Fibroblast of villous mesenchyme (primary cell): ENCODE measurements at places on chromosomes 4 and X.

GRCh38 chrX:132657876-132658275 is 169.0 kb upstream of the MBNL3 start:
- DNase-seq = no peak

DNA sequence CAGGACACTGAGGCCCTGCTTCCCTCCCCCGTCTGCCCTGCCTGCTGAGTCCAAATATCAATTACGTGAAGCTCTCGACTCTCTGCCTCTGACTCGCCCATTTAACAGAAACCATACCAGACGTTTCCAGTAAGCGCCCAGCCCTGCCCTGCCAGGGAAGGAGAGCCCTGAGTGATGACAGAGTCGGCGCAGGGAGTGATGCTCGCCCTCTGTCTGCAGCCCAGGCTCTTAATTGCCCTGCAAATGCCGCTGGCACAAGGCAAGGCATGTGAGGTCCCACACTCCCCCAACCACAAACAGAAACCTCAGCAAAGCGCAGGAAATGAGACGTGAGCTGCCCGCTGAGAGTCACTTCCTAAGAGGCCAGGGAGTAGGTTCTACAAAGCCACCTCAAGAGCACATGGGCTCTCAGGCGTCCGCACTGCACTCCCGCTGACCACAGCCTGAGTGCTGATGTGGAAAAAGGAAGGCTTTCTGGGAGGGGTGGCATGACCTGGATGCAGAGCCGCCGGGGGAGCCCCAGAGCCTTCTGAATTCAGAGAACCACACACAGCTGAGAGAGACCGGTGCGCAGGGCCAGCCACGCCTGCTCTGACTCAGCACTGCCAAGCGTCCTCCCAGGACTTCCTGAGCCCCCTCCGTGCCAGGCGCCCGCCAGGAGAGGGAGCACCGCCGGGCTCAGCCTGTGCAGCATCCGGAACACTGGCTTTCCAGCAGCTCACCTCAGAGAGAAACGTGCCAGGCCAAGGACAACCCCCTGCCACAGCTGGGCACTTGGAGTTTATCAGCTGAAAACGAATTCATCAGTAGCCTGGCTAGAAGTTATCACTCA is 5.3 kb downstream of the ZFYVE28 start:
- peak; percentile 90 for DNase-seq

DNA sequence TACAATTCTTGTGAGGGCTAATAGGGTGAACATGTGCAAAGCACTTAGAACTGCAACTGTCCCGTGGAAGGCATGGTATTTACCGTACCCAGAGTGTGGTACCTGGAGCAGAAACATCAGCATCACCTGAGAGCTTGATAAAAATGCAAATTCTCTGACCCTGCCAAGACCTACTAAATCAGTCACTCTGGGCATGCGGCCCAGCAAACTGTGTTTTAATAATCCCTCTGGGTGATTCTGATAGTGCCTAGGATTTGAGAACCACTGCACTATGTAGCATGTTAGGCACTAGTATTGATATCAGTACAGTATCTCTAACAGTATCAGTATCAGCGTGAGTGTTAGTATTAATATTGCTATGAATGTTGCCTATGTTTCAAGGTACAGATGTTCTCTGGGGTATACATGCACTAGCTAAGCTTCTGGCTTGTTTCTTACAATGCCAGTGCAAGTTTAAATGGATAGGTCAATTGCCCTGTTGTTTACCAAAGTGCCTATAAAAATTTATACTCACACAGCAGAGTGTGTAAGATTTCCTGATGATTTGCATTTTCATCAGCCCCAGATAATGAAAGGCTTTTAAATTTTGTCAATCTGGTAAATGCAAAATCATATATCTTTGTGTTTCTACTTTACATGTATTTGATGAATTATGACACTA is 354.0 kb downstream of the HS3ST1 start:
- DNase-seq = no peak

- DNase-seq = no peak
Observed at GRCh38 chr4:25843340-25844097, 19.3 kb downstream of the SEL1L3 start.

DNA sequence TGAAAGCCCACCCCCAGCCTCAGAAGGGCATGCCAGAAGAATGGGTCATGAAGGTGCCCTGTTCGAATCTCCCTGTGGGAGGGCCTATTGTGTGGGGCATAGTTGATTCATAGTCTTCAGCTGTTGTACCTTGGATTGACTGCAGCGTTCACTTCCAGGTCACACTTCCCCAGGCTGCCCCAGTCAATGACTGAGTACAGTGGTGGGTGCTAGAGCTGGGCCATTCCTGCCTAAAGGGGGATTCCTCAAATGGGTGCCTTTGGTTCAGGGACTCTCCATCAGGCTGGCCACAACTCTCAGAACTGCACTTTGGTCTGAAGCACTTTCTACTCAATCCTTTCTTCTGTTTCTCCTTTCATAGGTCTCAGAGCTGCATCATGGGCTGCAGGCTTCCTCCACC is 35.0 kb upstream of the RASGEF1B start:
- DNase-seq = no peak

- DNase-seq = peak; percentile 52
Observed at GRCh38 chr4:56727150-56727549, 46.1 kb upstream of the HOPX start.

GRCh38 chr4:89773805-89774204 is 63.2 kb downstream of the SNCA start:
- DNase-seq = no peak

GRCh38 chr4:43296946-43297528 is 404.5 kb downstream of the GRXCR1 start:
- no peak for DNase-seq

DNA sequence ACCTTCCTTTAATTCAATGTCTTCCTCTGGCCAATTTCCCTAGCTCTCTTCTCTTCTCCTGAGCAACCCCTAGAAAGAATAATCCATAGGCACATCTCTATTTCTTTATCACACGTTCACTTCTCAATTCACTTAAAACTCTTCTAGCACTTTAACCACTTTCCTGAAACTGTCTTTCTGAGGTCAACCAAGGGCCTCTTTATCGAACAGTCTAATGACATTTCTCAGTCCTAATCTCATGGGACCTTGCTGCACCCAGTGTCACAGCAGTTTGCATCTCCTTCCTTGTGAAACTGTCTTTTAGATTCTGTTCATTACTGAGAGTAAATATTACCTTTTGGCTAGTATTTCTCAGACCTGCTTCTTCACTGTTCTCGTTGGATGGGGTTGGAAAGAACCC is 285.3 kb upstream of the RASGEF1B start:
- DNase-seq = no peak

DNA sequence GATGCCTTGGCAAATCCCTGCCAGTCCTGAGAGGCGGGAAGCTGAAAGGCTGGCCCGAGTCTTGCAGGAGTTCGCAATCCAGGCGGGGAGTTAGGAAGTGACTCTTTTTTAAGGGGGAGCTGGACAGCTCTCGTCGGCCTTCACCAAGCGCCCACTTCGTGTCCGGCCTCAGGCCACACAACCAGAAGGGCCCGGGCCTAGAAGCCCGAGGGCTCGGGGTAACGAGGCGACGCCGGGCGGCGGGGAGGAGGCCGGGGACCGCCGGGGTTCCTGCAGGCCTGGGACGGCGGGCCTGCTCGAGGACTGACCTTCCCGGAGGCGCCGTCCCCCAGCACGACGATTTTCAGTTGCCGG is 395 bp downstream of the RAB28 start:
- peak; percentile 83 for DNase-seq
